ENCODE measurements at places on chromosomes 1 and 21.

DNA sequence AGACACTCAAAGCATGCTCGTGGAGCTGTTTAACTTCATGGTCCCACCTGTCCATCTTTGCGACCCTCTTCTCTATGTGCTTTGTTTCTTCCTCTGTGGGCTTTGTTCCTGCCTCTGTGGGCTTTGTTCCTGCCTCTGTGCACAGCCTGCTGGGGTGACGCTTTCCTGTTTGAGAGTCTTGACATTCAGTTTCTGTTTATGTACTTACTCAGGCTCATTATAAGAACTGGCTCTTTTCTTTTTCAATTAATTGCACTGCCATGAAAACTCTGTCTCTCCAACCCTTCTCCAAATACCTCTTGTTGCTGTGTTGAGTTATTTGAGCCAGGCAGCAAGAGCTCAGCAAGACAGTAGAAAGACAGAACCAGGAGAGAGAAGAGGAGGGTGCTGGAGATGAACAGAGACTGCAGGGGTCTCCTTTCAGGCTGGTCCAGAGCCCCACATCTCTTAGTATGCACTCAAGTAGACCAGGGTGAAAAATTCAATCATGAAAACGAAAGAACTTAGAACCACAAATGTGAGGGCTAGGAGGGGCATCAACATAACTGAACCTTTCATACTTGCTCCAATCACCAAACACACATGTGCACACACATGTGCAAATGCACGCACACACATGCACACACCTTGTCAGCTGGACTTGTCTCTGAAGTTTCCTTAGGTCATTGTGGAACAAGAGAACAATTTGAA lies 88.3 kb upstream of the SGIP1 start:
- DNase-seq, result peak; percentile 43

DNA sequence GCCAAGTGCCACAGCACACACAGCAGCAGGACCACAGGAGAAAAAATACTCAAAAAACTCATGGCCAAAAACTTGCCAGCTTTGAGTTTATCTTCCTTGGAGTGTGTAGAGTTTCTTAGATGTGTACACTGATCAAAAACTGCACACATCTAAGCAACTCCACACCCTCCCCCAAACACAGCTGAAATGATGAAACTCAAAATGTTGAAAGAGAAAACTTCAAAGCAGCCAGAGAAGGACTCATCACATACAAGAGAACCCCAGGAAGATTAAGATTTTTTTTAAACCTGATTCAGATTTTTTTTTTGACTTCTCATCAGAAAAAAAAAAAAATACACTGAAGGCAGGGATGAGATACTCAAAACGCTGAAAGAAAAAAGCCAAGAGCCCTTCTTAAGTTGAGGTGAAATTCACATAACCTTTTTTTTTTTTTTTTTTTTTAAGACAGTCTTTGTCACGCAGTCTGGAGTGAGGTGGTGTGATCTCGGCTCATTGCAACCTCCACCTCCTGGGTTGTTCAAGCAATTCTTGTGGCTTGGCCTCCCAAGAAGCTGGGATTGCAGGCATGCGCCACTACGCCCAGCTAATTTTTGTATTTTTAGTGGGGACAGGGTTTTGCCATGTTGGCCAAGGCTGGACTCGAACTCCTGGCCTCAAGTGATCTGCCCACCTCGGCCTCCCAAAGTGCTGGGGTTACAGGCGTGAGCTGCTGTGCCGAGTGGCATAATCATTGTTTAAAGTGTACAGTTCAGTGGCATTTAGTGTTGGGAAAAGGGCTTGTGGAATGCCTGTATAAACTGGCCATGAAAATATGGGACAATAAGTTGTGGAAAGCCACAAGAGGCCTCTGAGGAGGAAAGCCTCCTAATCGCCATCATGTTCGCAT lies 20.9 kb upstream of the PDXK start:
- DNase-seq, result no peak

GRCh38 chr21:28742527-28742926 lies 250.2 kb downstream of the LTN1 start:
- no peak for DNase-seq

DNA sequence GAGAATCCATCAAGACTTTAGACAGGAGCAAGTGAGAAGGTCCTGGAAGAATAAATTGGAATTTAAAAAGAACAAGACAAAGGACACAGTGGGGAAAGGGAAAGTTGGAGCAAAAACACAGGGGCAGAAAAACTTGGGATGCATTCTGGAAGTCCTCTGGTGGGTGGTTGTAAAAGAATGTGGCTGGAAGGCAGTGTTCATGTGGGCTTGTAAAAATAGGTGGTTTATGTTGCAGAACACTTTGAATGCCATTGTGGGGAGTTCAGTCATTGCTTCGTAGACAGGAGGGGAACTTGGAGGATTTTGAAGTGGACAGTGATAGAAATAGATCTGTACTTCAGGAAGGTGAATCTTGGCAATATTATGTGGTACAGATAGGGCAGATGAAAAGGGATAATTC lies 15.2 kb downstream of the KIF1B start:
- DNase-seq, result no peak

DNA sequence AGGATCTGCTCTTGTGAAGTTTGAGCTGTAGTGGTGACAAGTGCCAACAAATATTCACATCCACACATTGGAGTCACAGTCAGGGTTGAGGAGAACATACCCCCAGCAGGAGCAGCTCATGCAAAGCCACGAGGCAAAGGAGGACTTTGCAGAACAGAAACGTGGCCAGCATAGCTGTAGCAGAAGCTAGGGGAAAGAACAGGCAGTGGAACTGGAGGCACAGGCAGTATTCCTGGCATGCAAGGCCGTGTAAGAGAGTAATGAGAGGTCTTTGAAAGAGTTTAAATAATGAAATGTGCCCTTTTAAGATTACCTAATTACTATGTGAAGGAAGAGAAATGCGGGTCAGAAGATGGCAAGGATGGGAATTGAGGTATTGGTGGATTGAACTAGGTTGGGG lies 40.9 kb upstream of the IKBKE start:
- DNase-seq, result no peak

DNA sequence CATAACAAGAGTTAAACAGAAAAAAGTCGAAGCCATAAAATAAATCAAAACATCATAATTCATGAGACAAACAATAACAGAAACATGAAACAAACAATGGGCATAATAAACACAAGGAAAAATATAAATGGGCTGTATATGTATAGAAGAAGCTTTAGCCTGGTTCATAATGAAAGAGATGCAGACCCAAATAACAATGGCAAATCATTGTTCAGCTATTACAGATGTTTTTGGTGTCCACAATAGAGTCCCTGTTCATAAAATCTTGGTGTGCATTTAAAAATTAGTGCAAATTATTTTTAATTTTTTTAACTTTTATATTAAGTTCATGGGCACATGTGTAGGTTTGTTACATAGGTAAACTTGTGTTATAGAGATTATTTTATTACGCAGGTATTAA lies 1185.9 kb upstream of the B3GALT2 start:
- DNase-seq, result peak; percentile 40

DNA sequence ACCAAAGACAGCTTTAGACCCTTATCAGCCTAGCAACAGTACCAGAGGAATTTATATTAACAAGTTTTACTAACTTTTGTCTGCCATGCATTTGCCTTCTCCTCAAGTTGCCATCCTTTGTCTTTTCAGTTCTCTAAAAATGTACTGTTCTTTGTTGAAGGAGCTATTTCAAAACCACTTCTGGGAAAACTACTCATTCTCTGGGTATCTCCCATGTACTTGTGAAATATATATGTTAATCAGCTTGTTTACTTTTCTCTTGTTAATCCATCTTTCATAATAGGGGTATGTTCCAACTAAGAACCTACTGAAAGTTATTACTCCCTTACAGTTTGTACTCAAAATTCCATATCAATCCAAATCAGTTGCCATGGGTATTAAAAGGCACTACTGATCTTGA lies 16.3 kb downstream of the DPYD start:
- DNase-seq, result no peak

DNA sequence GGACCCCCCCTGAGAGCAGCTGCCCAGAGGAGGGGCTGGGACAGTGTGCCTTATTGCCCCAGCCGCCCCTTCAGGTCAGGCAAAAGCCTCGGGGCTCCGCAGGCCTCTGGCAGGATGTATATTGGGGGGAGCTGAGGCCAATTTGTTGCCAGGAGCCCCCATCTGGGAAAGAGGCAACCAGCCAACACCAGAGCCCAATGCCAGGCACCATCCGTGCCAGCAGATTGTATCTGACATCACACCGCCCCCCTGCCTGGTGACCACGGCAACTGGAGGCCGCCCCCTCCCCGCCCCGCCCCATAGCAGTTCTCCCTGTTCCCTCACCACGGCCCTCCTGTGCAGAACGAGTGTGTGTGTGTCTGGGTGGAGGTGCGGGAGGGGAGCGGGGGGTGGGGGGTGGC lies 3.6 kb upstream of the PLEKHG5 start:
- no peak for DNase-seq

- DNase-seq, result no peak
Observed at GRCh38 chr1:6391951-6392808, 1.4 kb downstream of the ACOT7 start.

- no peak for DNase-seq
Observed at GRCh38 chr21:42818328-42818749, 61.0 kb downstream of the WDR4 start.

- no peak for DNase-seq
Observed at GRCh38 chr1:177227978-177228692, 57.4 kb downstream of the BRINP2 start.

GRCh38 chr1:205709059-205709398 lies 28.7 kb upstream of the SLC45A3 start:
- no peak for DNase-seq

- no peak for DNase-seq
Observed at GRCh38 chr1:48889082-48889481, 112.4 kb upstream of the BEND5 start.

GRCh38 chr1:224067621-224068457 lies 46.1 kb upstream of the FBXO28 start:
- DNase-seq, result no peak

GRCh38 chr1:209835782-209836298 lies 8.1 kb downstream of the UTP25 start:
- DNase-seq, result no peak

DNA sequence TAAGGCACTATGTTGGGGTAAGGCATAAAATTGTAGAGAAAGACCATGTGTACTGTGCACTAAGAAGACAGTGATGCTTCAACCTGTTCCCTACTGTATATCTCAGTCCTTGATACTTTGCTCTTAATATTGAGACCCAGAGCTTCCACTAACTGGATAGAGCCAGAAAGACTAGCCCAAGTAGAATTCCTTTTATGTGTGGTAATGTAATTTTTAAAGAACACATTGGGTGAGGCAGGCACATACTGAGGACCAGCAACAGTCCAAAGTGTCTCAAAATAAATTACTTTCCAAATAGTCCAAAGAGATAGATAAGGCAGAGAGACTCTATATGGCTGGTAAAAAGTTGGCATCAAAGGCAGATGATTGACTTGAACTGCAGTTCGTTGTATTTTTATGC lies 31.4 kb upstream of the MROH9 start:
- DNase-seq, result no peak

DNA sequence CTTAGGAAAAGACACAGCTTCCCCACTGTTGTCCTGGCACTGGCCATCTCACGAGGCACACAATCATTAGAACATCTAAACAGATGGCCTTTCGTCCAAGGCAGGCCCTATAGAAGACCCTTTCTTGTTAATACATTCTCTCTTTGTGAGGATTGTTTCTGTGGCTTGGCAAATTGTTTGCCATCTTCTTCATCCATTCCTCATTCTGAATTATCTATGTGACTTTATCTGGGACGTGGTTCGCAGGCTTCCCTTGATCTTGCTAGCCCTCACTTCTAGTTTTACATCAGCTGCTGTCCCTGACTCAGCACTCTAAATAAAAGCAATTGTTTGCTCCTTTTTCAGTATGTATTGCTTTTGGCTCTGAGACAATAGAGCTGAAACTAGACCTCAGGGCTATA lies 101.1 kb upstream of the ZC3H11B start:
- no peak for DNase-seq

GRCh38 chr1:89081005-89081404 lies 16.0 kb upstream of the GBP1 start:
- DNase-seq, result no peak

DNA sequence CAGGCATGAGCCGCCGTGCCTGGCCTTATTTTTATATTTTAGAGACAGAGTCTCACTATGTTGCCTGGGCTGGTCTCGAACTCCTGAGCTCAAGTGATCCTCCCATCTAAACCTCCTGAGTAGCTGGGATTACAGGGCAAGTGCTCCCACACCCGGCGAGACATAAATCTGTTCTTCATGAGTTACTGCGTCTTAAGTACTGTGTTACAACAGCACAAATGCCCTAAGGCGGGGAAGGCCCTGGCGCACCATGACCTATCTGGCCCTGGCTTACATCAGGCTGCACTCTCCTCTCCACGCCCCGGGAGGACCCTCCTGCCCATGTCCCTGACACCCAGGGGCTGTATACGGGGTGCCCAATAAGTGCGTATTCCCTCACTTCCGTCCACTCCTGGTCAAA lies 4.3 kb downstream of the GPR153 start:
- DNase-seq, result no peak

- no peak for DNase-seq
Observed at GRCh38 chr1:119040489-119040888, 52.3 kb upstream of the TBX15 start.

- no peak for DNase-seq
Observed at GRCh38 chr1:14593302-14593701, 5.2 kb upstream of the KAZN start.

- DNase-seq, result no peak
Observed at GRCh38 chr1:27624467-27625178, 10.4 kb downstream of the FGR start.

- DNase-seq, result no peak
Observed at GRCh38 chr1:116435806-116436610, 63.0 kb downstream of the ATP1A1 start.

DNA sequence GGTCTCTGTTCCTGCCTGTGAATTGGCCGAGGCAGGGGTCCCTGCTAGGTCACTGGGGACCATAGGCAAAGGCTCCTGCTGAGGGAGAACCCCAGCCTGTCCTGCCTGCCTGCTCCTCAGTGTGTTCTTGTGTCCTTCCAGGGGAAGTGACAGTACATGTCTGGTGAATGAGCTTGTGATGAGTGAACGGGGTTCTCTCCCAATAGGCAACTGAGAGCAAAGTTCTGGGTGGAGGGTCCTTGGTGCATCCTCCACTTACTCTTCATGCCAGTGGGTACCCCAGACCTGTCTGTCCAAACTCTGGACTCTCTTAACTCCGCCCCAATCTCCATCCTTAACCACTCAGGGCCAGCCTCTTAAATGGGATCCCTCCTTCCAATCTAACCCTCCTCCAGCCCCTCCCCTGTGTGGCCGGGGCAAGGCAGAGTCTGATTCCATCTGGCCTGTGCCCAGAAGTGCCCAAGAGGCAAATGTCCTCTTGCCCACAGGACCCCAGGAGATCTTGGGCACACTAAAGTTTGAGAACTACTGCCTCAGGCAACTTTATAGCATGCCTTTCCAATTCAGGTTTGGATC lies 2.0 kb downstream of the XKR8 start:
- DNase-seq, result no peak

DNA sequence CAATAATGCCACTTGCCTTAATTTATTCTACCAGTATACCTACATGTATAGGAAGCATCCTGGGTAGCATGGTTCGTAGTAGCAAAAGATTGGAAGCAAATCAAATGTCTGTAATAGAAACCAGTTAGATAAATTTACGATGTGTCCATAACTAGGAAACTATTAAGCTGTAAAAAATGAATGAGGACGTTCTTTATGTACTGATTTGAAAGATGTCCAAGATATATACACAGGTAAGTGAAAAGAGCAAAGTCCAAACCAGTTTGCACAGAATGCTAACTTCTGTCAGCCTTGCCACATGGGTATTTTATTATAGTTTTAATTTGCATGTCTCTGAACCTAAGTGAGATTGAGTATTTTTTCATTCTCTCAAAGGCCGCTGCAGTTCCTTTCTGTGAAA lies 251.8 kb upstream of the IRF2BP2 start:
- no peak for DNase-seq

- no peak for DNase-seq
Observed at GRCh38 chr1:179476484-179476883, 99.3 kb downstream of the NPHS2 start.

All from hippocampal formation (tissue), 2 donors.